Hindlimb muscle (tissue), 1 donor: ENCODE measurements at places on chromosomes 2 and 18.

DNA sequence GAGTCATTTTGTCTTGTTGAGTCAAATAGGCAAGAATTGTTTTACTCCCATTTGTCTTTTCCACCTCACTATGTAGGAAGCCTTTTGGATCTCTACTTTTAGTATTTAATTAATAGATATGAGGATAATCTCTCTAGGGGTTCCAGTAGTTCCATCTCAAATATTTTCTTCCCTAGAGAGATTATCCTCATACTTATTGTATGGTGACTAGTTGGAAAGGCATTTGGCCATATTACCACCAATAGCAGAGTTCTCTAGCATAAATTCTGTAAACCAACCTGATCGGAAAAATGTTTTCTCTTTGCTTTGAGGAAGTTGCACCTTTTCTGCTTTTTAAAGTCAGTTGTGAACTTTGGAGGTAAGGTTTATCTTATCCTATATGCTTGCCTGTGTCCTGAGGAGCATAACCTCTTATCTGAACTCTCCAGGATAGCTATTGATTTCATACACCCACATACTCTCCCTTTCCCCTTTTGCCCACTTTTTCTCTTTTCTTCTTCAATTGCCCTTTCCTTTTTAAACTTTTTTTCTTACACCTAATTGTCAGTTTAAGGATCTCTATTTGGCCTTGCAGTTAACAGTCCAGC lies 100.8 kb downstream of the GALNT1 start:
- no peak for DNase-seq

- DNase-seq, result no peak
Measured at GRCh38 chr2:218582076-218582475, 13.4 kb downstream of the CNOT9 start.

DNA sequence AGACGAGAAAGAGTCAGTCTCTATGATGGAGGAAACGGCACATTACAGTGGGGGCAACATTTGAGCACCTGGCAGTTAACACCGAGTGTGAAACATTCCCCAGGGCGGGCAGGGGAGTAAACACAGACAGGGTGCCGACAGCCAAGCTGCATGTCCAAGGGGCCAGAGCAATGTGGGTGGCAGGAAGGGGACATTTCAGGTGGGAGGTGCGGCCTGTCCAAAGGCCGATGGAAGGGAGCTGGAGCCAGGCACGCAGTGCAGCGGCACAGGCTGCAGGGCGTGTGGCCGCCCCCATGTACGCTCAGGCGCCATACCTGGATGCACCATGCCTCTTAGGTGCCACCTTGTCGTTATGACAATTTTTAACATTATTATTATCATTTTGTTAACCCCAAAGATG lies 43.3 kb downstream of the TIMM21 start:
- DNase-seq, result no peak

- no peak for DNase-seq
Measured at GRCh38 chr2:228092056-228092455, 89.4 kb downstream of the SPHKAP start.

- no peak for DNase-seq
Measured at GRCh38 chr2:238114331-238114841, 14.2 kb downstream of the ESPNL start.

- DNase-seq, result no peak
Measured at GRCh38 chr2:221304916-221305315, 267.2 kb downstream of the EPHA4 start.

DNA sequence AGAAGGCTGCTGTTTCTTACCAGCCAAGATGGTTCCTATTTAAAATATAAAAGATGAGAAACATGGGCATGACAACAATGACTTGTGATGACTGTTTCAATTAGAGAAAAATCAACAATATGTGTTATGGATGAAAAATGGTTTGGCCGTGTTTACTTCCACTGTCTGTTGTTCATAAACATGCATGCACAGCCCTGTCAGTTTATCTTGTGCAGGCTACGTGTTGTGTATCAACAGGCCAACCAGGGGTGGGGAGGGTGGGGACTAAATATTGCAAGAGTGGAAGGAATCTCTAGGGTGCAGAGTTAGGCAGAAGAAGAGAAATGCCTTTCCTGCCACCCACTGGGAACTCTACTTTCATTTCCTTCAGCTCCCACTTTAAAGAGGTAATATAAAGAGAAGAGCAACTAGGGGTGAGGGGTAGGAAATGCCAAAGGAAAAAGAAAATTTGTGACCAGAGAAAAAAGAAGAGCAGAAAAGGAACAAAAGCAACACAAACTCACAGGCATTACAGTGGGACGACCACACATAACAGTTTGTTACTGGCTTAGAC lies 116.8 kb upstream of the MEIS1 start:
- no peak for DNase-seq

DNA sequence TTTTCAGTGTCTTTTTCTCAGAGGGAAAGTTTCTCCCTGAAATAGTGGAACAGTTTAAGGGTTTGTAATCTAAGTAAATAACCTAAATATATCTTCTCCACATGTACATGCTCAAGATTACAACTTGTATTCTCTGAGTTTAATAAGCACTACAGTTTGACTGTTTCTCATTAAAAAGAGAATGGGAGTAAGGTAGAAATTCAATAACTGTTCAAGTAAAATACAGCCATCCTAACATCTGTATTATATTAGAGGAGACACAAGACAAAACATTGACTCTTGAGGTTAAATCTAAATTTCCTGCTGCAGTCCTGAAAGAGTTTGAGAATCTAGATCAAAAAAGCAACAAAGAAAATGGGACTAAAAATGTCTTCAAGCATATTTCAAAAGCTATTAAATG lies 73.0 kb upstream of the ZNF397 start:
- DNase-seq, result no peak

DNA sequence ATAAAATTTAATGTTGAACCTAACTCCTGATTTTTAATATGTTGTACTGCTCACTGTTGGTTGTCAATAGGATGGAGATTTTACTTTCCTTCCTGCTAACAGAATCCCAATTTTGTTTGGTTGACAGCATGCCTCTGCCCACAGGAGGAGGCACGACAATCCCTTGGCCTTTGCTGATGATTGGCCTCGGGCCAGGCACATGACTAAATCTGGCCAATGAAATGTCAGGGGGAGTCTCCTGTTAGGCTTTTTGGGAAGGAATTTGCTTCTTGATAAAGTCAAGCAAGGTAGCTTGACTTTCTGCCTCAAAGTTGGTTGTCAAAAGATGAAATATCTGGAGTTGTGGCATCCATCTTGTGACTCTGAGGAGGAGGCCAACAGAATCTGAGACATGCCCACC lies 6.8 kb upstream of the TGFA start:
- no peak for DNase-seq

- DNase-seq, result no peak
Measured at GRCh38 chr2:219828127-219828526, 200.7 kb downstream of the SLC4A3 start.

- DNase-seq, result peak; percentile 6
Measured at GRCh38 chr2:157032017-157032416, 225.5 kb upstream of the GALNT5 start.

- no peak for DNase-seq
Measured at GRCh38 chr2:227674485-227674884, 7.9 kb downstream of the SCYGR5 start.

DNA sequence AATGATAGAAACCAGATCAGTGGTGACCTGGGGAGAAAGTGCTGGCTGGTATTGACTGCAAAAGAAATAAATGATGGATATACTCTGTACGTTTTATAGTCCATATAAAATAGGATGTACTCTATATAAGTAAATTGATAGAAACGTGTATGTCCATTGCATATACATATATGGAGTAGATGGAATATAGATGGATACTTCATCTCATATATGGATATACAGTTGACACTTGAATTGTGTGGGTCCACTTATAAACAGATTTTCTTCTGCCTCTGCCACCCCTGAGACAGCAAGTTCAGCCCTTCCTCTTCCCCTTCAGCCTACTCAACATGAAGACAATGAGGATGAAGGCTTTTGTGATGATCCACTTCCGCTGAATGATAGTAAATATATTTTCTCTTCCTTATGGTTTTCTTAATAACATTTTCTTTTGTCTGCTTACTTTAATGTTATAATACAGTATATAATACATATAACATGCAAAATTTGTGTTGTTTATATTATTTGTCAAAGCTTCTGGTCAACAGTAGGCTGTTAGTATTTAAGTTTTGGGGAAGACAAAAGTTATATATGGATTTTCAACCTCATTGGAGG lies 76.1 kb upstream of the MYCN start:
- DNase-seq, result no peak
